ENCODE measurements at places on chromosomes 3 and 15. TPM values are rescaled to one million over a fixed set of nuclear protein-coding genes. Genes with fewer than 3 reads are reported as not detected.

- H3K36me3 ChIP-seq = no peaks in the 10 kb centered on the region
- no peak overlapping the region for H3K4me3 ChIP-seq
- H3K4me1 ChIP-seq = no peaks in the 10 kb centered on the region
- no peak for DNase-seq
These were observed 14.3 kb upstream of the CLASP2 start for GRCh38 chr3:33732394-33732793.

GRCh38 chr15:77981281-77982126 lies 96.0 kb downstream of the TBC1D2B start:
- no peak overlapping the region for H3K27ac ChIP-seq
- no peaks in the 10 kb centered on the region for H3K4me1 ChIP-seq
- no peaks in the 10 kb centered on the region for H3K27me3 ChIP-seq
- no peak overlapping the region for H3K4me3 ChIP-seq

DNA sequence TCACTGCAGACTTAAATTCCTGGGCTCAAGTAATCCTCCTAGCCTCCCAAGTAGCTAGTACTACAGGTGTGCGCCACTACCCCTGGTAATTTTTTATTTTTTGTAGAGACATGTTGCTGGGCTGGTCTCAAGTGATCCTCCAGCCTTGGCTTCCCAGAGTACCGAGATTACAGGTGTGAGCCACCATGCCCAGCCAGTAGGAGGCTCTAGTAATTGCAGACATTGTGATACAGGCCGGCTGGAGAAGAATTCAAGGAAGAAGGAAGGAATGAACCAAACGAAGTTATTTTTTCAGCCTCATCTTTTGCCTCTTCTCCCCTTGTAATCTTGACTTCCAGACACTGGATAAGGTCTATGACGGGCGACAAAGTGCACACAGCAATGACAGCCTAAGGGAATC lies 3.2 kb upstream of the PPP4R2 start:
- H3K4me3 ChIP-seq = no peak overlapping the region
- H3K4me1 ChIP-seq = peaks cover 2% of the 10 kb centered on the region
- no peak overlapping the region for H3K27ac ChIP-seq
- H3K27me3 ChIP-seq = no peaks in the 10 kb centered on the region
- H3K36me3 ChIP-seq = no peaks in the 10 kb centered on the region

DNA sequence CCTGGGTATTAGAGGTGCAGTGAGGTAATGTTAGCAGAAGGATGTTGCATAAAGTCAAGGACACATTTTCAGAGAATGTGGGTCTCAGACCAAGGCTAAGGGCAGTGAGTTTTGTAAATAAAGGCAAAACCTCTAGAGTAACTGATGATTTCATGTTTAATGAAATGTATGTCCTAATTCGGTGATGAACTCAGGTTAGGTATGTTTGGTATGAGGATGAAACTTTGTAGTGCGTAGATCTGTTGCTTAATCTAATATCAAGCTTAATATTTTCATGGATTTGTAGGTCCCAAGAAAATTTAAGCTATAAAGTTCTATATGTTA lies 3.6 kb downstream of the USP50 start:
- DNase-seq = no peak
- H3K4me1 ChIP-seq = no peaks in the 10 kb centered on the region
- no peaks in the 10 kb centered on the region for H3K36me3 ChIP-seq
- no peak overlapping the region for H3K4me3 ChIP-seq
- H3K27me3 ChIP-seq = no peaks in the 10 kb centered on the region

DNA sequence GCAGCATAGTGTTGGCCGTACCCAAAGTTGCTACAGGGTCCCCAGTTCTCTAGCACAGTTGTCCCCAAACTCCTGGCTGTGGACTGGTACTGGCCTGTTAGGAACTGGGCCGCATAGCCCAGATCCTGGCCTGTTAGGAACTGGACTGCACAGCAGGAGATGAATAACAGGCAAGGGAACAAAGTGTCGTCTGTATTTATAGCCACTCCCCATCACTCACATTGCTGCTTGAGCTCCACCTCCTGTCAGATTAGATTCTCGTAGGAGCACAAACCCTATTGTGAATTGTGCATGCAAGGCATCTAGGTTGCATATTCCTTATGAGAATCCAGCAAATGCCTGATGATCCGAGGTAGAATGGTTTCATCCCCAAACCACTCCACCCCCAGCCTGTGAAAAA lies 604.0 kb upstream of the LMCD1 start:
- H3K27ac ChIP-seq = no peak overlapping the region
- no peaks in the 10 kb centered on the region for H3K36me3 ChIP-seq
- H3K27me3 ChIP-seq = no peaks in the 10 kb centered on the region

DNA sequence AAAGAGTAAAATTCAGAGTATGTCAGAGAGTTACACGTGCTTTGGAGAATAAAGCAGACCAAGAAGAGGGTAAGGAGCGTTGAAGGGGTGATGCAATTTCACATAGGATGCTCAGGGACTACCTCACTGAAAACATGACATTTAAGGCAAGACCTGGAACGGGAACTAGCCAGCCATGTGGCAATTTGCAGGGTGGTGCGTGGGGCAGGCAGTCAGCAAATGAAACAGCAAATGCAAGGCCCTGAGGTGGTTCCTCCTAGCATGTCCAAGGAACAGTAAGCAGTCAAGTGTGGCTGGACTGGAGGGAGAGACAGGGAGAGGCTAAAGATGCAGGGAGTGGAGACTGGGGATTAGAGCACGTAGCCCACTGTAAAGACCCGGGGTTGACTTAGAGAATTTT lies 146.1 kb upstream of the LPP start:
- H3K27me3 ChIP-seq = no peaks in the 10 kb centered on the region
- no peaks in the 10 kb centered on the region for H3K4me1 ChIP-seq
- H3K36me3 ChIP-seq = no peaks in the 10 kb centered on the region
- peak overlapping the region; percentile 33 for H3K27ac ChIP-seq
- no peak overlapping the region for H3K4me3 ChIP-seq

The ECE2 gene
- not detected for total RNA-seq

The CIDEC gene
- total RNA-seq = 29.9 TPM

The PCLAF gene
- total RNA-seq = not detected

The RABL3 gene
- 3.0 TPM for total RNA-seq

The SLC28A2 gene
- not detected for total RNA-seq

The SPTSSB gene
- total RNA-seq = not detected
